Hippocampal formation (tissue), 2 donors: ENCODE measurements at places on chromosomes 1 and 21.

- no peak for DNase-seq
Measured at GRCh38 chr1:47944561-47944960, 52.6 kb downstream of the TRABD2B start.

DNA sequence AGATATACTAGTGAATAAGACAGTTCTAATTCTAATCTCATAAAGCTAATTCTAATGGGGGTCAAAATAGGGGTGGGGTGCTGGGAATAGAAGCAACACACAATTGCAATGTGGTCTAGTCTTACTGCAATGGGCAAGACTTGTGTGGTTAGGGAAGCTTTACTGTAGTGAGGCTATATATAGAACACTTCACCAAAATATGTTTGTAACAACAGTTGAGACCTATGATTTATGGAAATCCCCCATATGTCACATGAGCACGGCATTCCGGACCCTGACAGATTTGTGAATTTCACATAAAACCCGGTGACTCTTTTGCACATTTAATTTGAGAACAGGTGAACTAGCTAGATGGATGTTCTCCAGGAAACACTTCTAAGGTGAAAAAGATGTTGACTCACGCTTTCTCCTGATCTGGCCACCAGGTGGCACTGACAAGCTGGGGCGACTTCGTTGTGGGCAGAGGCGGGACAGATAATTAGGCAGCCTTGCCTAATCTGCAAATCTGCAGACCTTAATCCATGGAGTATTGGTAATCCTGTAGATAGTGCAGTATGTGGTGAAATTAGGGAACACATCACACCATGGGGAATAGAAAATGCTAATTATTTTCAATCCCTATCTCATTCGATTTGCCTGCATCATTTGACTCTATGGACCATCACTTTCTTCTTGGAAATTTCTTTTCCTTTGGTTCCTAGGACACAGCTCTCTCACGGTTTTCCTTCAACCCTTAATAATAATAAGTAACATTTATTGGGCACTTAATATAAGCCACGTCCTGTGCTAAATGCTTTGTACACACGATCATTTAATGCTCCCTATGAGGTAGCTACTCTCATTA is 37.7 kb downstream of the KIAA0040 start:
- no peak for DNase-seq

GRCh38 chr1:85279458-85280080 is 3.1 kb upstream of the BCL10 start:
- DNase-seq: no peak

GRCh38 chr1:202171292-202172014 is 11.1 kb upstream of the PTPN7 start:
- DNase-seq: no peak

DNA sequence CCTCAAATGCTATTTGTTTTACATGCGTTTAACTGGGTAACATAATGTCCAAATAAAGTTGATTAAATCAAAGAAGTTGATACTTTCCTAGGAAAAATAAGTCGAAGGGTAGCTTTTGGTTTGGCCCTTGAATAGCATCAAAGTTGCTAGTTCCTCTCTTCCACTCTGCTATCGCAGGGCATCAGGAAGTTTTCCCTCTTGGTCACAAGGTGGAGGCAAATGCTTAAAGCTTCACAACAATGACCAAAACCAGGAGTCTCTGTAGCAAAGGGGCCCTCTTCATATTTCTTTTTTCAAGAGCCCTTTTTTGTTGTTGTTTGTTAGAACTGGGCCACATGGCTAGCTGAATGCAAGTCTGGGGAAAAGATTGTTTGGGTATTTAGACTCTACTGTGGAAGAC is 668.4 kb downstream of the KCNT2 start:
- no peak for DNase-seq

DNA sequence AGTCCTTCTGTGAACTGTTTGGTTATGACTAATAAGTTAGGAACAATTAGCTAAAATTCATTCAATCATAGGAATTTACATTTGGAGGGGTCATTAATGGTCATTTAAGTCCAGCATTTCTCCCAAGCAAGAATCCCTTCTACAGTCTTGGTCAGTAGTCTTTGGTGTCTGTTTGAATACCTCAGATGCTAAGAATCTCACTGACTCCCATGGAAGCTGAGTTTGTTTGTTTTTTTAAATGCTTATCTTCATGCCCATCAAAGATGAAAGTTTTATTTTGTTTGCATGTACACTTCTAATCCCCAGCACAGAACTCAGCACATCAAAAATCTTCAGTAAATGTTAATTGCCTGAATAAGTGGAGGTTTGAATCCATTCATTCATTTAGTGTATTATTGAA is 41.3 kb upstream of the SLC44A3 start:
- no peak for DNase-seq

GRCh38 chr1:209723756-209724693 is 19.4 kb downstream of the HSD11B1 start:
- no peak for DNase-seq

- DNase-seq: no peak
Measured at GRCh38 chr21:45410865-45411809, 6.2 kb downstream of the COL18A1 start.

GRCh38 chr1:115364046-115364779 is 26.2 kb upstream of the NGF start:
- DNase-seq: no peak

- no peak for DNase-seq
Measured at GRCh38 chr1:11985851-11986250, 5.6 kb downstream of the MFN2 start.

DNA sequence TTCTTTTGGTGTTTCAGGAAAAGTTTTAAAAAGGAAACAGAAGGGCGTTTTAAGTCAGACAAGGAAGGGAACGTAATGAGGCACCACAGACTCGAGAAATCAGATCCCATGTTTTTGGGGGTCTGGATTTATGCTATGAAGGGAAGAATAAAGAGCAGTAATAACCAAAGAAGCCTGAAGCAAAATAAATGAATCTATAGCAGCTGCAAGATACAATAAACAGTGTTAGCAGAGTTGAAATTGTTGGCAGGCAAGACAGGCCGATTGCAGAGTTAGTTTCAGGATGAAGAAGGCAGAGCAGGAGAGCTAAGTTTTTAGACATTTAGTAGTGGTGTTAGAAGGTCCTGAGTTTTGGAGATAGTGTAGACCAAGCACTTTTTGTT is 425 bp downstream of the DDR2 start:
- no peak for DNase-seq

GRCh38 chr1:116374353-116375147 is 1.5 kb downstream of the ATP1A1 start:
- DNase-seq: no peak

DNA sequence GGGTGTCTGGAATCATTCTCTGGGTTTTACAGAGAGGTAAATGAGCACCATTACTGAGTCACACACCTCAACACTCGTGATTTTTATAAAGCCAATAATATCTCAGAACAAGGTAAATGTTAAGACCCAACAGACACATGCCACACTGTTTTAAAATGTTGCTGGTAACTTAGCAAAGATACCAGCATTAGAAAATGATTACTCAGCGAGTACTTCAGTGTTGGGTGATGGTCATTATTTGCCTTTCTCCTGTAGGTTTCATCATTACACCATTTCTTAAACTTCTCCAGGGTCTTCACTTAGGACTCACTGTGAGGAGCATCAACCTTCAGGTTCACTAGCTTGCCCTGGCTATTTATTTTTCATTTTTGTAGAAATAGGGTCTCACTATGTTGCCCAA is 6.9 kb upstream of the C4BPB start:
- DNase-seq: no peak

GRCh38 chr1:198254948-198255347 is 98.2 kb downstream of the NEK7 start:
- no peak for DNase-seq

DNA sequence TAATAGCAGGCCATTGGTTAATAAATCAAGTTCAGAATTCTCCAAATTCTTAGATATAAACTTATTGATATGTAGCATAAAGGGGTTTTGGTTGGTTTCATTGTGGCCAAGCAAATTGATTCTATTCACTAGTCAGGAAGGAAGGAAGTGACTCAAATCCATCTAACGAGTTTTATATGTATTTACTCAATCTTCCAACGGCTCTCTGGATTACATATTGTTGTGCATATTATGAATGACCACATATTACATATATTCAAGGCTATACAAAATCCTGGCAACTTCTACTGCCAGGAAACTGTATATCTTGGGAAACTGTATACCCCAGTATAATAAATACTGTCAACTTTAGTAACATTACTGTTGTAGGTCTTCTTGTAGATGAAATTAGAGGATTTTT is 20.1 kb upstream of the PDE4B start:
- DNase-seq: no peak

- no peak for DNase-seq
Measured at GRCh38 chr1:8431019-8431418, 113.1 kb downstream of the SLC45A1 start.

GRCh38 chr1:13760921-13761320 is 60.9 kb downstream of the PRDM2 start:
- DNase-seq: no peak

DNA sequence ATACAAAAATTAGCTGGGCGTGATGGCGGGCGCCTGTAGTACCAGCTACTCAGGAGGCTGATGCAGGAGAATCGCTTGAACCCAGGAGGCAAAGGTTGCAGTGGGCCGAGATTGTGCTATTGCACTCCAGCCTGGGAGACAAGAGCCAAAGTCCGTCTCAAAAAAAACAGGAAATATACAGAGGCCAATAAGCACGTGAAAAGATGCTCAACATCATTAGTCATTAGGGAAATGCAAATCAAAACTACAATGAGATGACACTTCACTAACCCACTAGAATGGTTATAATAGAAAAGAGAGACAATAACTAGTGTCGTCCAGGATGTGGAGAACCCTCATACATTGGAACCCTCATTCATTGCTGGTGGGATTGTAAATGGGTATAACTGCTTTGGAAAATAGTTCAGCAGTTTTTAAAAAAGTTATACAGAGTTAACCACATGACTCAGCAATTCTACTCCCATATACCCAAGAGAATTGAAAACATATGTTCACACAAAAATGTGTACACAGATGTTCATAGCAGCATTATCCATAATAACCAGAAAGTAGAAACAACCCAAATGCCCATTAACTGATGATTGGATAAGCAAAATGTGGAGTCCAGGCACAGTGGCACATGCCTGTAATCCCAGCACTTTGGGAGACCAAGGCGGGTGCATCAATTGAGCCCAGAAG is 6.4 kb upstream of the E2F2 start:
- DNase-seq: no peak

DNA sequence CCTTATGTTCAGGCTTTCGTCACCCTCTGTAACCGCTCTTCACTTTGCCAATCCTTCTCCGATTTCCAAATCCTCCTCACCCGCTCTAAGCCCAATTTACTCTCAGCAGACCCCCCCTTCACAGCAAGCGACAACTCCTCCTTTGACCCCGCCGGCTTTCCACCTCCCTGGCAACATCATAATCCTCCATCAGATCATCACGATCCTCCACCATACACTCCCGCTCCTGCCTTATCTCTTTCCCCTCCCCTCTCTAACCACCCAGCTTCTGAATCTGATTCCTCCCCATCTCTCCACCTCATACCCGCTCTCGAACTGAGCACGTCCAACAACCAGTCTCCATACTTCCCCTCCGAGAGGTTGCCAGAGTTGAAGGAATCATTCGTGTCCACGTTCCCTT is 7.5 kb upstream of the EVA1B start:
- no peak for DNase-seq

DNA sequence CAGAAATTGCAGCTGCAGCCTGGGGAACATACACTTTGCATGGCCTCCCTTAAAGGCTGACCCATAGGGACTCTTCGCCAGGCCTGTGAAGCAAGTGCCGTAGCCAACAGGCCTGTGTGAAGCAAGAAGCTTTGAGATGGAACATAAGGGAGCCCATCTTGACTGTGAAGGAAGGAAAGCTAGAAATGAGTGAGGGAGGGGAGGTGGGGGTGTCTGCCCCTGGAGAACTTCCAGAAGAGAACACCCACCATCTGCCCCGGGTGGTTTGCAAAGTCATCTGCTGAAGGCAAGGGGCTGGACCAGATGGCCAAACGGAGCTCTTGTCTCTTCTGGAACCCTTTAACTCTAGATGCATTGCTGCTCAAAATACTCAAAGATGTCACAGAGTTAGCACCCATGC is 103.3 kb upstream of the GRIK3 start:
- DNase-seq: no peak

- no peak for DNase-seq
Measured at GRCh38 chr1:16418823-16419425, 18.3 kb downstream of the SPATA21 start.

DNA sequence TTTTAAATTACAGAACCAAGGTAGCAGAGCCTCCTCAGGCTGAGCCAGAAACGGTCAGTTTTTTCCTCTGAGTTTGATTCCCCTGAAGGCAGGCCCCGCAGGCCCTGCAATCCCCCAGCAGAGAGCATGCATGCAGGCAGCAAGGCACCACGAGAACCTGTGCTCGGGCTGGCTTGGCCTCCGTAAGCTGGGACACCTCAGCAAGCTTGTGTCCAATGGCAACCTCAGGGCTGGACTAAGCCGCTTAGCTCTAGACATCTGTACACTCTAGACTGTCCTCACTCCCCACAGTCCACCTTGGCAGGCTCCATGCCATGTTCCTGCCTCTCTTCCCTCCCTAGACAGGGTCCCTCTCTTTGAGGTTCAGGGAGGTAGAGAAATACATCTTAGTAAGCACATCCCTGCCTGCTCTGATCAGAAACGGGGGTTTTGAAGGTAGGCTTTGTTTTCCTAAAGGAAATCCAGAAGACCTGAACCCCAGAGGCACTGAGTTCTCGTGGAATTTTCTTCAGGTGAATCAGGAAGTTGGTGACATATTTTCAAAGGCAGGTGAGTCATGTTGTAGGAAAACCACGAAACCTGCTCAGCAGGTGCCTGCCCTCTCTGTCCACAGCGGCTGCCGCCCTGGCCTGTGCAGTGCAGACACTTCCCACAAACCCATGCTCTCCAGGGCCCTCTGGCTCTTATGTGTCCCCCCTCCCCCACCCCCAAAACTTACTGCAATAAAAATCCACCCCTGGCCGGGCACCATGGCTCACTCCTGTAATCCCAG is 7.0 kb downstream of the TMEM63A start:
- DNase-seq: no peak

DNA sequence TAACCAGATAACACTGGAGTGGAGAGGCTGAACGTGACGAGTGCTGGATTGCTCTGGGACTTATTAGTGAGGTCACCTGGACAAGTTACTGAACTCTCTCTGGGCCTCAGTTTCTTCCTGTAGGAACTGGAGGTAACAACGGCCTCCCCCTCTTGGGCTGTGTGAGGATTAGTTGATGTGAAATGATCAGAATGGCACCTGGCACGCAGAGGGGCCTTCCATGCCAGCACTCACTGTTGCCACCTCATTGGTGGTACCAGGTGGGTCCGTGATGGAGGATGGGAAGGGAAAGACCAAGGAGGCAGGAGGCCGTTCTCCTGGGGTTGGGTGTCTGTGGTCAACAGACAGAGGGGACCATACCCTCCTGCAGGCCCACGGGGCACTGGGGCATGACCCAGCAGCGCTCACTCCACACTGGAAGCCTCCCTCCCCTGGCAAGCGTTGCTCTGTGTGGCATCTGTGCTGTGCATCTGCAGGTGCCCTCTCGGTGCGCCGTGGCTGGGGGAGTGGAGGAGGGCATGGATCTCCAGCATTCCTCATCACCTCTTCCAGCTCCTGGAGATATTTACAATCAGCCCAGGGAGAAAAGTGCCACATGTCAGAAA is 349.5 kb upstream of the VAMP3 start:
- DNase-seq: no peak
